ENCODE measurements at places on chromosomes 6 and 20. TPM values are rescaled to one million over a fixed set of nuclear protein-coding genes. Genes with fewer than 3 reads are reported as not detected.

Gene VWA7
- total RNA-seq = 0.65 TPM

Gene CLPSL1
- total RNA-seq = not detected

Gene EDN3
- not detected for total RNA-seq

Gene PRDM1
- total RNA-seq = 0.14 TPM

Gene DSE
- total RNA-seq = 36.1 TPM

Gene GRM1
- total RNA-seq = 0.51 TPM

Gene CPNE1
- 22.5 TPM for total RNA-seq

Gene PRL
- total RNA-seq = not detected

DNA sequence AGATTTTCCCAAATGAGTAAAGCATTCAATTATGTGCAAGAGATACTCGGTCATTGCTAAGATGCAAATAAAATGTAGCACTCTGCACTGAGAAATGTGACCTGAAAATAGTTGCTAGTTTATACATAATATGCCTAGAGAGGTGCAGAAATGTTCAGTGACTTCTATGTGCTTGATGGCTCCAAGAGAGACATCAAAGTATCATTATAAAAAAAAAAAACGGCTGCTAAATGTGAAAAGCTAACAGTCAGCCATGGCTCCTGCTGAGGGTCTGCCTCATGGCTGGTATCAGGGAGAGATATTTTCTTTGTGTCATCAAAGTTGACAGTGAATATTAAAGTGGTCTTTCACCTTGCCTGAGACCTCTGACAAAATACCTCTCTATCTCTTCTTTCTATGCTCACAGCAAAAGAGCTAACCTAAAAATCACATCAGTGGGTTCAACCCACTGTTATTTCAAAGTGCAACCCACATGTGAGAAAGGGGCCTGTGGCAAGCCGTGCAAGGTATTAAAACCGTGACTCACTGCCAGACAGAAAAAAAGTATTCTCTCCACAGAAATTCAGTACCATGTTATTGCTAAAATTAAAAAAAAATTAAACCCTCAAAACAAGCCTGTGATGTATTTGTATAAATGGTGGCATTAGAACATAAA is 259.0 kb downstream of the HIVEP2 start:
- DNase-seq = no peak

DNA sequence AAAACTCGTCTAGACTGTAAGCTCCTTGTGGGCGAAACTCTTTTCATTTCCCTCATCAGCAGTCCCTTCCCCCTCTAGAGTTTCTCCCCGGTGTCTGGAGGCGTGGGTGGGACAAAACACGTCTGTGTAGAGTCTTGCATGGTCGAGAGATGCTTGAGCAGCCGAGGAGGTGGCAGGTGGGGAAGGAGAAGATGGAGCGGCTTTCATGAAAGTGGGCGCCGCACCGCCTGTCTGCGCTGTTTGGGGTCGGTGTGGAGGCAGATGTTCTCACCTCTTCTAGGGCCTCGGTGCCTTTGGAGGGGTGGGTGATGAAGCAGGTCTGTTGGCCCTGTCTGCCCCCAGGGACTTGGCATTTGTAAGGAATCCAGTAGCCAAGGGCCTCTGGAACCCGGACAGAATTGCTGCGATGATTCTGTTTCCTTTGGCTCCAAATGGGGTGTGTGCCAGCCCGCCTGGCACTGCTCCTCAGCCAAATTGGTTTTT is 1.2 kb downstream of the BRPF3 start:
- no peak for DNase-seq

- DNase-seq = no peak
Measured at GRCh38 chr6:31239854-31240253, 32.0 kb downstream of the HLA-C start.

DNA sequence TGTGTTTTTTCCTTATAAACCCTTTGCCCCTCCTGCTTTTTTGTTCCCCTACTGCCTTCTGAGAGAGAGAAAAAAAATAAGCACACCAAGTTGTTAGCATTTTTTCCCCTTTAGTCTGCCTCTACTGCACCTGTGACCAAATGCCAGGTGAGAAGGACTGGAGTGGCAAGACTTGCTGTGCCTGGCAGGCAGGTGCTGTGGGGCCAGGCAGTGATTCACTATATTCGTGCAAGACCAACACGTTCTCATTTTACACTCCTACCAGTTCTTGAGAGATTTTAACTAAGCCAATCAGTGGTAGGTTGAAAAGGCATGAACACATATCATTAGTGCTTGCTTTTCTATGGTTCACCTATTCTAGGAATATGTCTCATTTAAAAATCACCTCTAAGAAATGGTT is 109.7 kb downstream of the FIG4 start:
- no peak for DNase-seq

- DNase-seq = no peak
Measured at GRCh38 chr20:35001596-35002362, 46.1 kb downstream of the MYH7B start.

DNA sequence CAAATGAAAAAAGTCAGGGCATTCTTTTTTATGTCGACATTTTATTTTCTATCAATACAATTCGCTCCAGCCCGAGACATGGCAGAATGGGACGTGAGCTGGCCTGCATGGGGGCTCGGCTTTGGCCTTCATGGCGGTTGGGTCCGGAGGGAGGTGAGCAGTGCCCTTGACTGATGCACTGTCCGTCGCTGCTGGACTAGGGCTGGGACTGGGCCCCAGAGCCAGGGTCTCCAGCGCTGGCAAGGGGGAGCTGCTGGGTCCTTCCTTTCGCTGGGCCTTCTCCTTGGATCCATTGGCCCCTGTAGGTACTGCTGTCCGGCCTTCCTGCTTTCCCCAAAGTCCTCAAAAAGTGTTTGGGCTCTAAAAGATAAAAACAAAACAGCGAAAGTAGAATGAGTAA is 124.6 kb downstream of the EDN3 start:
- no peak for DNase-seq

- no peak for DNase-seq
Measured at GRCh38 chr6:6482256-6482655, 106.3 kb upstream of the LY86 start.

- no peak for DNase-seq
Measured at GRCh38 chr6:40406175-40406574, 181.0 kb downstream of the LRFN2 start.

DNA sequence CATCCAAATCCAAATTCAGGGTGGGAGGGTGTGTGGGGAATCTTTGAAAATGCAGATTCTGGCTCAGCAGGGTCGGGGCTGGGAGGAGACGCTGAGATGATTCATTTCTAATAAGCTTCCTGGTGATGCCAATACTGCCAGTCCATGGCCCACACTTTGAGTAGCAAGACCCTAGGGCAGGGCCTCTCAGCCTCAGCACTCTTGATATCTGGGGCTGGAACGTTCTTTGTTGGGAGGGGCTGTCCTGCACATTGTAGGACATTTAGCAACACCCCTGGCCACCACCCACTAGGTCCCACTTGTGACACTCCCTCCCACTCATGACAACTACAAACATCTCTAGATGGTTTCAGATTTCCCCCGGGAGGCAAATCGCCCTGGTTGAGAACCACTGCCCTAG is 191.0 kb downstream of the ZDHHC14 start:
- no peak for DNase-seq

- no peak for DNase-seq
Measured at GRCh38 chr20:53245574-53245973, 273.4 kb downstream of the TSHZ2 start.

GRCh38 chr6:142841915-142842314 is 103.1 kb downstream of the HIVEP2 start:
- DNase-seq = no peak

- no peak for DNase-seq
Measured at GRCh38 chr20:10855778-10856177, 182.0 kb upstream of the JAG1 start.

- no peak for DNase-seq
Measured at GRCh38 chr20:33651562-33652048, 10.5 kb upstream of the C20orf144 start.

DNA sequence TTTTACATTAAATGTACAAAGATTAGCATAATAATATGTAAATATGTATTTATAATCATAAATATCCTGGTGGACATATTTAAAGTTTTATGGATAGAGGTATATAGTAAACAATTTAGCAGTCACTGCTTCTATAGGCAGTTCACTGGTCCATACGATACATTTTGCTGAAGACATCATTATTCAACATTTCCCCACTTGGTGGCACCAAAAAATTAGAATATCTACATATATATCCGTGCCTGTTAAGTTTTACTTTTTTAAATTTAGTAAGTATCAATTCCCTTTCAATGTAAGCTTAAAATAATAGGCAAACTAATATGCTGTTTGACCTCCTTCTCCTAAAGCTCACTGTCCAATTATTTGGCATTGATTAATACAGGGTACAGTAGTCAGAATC is 64.2 kb downstream of the LMBRD1 start:
- DNase-seq = no peak

DNA sequence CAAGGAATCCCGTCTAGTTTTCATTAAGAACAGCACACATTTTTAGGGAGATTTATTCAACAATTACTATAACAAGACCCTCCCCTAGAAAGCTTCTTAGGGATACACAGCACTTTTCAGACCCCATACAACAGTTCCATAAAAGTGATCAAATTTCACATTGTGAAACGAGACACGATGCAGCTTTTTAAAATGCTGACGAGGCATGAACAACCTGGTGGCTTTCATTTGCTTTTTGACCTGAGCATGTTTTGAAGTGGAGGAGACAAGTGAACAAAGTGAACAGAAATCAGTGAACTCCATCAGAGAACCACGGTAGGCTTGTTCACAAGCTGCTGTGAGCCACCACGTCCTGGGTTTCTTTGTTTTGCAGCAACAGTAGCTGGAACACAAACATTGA is 112.2 kb downstream of the PCSK2 start:
- no peak for DNase-seq

- DNase-seq = no peak
Measured at GRCh38 chr6:101544286-101544685, 150.8 kb downstream of the GRIK2 start.

- DNase-seq = no peak
Measured at GRCh38 chr6:52359403-52359802, 2.5 kb upstream of the PAQR8 start.

DNA sequence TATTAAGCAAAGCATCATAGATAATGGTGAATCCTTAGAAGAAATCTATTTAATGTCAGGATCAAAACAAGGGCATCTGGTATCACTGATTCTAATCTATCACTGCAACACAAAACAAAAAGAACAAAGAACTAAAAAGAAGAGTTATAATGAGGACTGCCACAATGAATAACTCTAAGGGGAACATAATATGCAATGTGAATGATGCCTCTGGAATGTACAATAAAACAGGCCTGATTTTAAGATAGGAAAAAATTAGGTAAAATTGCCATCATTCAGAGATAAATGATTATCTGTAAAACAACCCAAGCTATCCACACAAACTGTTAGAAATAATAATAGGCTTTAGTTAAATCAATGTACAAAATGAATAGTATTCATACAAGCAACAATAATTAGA is 936.7 kb upstream of the CITED2 start:
- no peak for DNase-seq

DNA sequence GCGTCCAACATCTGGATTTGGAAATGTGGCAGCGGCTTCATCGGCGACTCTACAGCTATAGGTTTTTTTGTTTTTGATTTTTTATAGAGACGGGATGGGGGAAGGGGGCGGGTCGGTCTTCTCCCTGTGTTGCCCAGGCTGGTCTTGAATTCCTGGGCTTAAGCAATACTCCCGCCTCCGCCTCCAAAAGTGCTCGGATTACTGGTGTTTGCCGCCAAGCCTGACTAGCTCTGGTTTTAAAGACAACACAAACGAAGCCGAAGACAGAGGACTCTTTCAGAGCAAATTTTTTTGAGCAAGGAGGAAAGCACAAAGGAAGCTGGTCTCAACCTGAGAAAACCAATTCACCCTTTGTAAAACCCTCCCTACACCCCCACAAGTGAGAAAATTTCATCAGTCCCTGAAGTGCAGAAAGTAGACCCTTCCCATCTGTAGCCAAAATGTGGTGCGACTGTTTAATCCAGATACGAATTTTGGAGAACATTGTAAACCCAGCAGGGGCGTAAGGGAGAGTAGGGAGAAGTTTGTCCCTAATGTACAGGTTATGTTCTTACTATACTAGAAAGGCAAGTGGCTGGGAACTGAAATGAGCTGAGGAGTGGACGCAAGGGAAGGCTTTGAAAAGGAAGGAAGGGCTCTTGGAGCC is 185.9 kb downstream of the TRIM27 start:
- no peak for DNase-seq

DNA sequence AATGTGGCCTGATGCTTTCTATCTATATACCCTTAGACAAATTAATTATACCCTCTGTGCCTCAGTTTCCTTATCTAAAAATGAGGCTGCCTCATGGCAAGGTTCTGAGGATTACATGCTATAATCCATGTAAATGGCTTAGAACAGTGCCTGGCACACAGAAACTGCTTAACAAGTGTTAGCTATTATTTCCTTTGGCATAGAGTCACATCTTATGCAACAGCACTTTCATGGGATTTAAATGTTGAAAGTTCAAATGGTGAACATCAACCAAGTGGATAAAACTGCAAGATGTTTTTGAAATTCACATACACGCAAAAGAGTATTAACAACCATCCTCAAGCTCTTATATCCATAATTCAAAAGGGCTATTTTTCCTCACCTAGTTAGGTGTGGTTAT is 202.8 kb upstream of the JAG1 start:
- no peak for DNase-seq

DNA sequence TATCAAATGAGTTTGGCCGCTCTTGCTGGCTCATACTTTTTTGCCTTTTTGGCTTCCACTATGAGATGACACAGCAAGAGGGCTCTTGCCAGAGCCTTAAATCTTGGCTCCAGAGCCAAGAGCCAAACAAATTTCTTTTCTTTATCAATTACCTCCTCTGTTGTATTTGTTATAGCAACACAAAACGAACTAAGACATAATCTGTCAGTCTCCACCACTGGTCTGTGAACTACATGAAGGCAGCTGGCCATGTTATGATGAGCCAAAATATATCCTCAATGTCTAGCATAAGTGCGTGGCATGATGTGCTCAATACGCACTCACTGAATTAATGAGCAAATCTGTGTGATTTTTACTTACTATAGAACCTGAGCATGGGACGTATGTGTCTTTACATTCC is 220.0 kb upstream of the ZNF217 start:
- DNase-seq = no peak

GRCh38 chr6:3402310-3403237 is 54.3 kb downstream of the SLC22A23 start:
- no peak for DNase-seq

DNA sequence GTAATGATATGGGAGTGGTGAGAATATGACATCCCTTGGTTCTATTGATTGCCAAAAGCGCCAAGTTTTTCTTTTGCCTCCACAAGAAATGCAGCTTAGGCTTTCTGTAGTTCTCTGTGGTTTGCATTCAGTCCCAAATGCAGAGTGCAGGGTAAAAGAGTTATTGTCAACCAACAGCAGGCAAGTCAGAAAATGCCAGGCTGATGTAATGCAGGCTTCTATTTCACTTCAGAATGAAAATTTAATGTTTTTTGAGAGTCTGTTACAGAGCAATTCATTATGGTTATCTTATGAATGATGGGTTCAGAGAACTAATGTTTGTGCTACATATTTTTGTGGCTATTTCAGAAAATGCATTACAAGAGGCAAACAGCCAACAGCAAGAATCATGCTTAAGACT is 293.5 kb downstream of the CENPW start:
- no peak for DNase-seq
